Endothelial cell (in vitro differentiated cells): ENCODE measurements at places on chromosomes 2 and 18. TPM values are rescaled to one million over a fixed set of nuclear protein-coding genes. Genes with fewer than 3 reads are reported as not detected.

GRCh38 chr18:3869848-3870247 is 419.9 kb downstream of the TGIF1 start:
- peaks cover 6% of the 10 kb centered on the region for H3K4me1 ChIP-seq
- no peak overlapping the region for H3K27ac ChIP-seq

- H3K27ac ChIP-seq = no peak overlapping the region
- H3K36me3 ChIP-seq = peaks cover 3% of the 10 kb centered on the region
- H3K27me3 ChIP-seq = no peaks in the 10 kb centered on the region
- DNase-seq = no peak
Measured at GRCh38 chr2:173033084-173033483, 42.6 kb upstream of the MAP3K20 start.

- H3K27ac ChIP-seq = no peak overlapping the region
- H3K36me3 ChIP-seq = no peaks in the 10 kb centered on the region
- DNase-seq = no peak
- no peaks in the 10 kb centered on the region for H3K27me3 ChIP-seq
- H3K4me3 ChIP-seq = no peak overlapping the region
Measured at GRCh38 chr2:76861708-76862107, 660.5 kb downstream of the LRRTM4 start.

DNA sequence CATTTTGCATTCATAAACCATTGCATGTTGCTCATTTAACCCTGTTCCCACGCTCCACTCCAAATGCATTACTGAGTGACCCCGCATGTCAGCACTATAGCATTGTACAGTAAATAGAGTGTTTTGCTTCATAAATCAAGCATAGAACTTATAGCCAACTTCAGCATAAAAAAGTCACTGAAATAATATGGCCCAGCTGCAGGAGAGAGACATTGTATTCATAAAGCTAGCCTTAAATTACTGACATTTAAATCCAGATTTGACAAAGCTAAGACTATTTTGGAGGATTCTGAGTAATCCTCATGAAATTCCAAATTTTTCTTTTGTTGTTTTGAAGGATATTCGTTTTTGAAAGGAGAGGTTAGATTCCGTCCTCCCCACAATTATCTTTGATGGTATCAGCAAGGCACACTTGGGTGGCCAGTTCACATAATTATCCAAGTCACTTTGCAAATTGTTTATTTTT is 320.9 kb upstream of the TCF4 start:
- no peaks in the 10 kb centered on the region for H3K4me1 ChIP-seq
- no peaks in the 10 kb centered on the region for H3K36me3 ChIP-seq
- no peak overlapping the region for H3K4me3 ChIP-seq

GRCh38 chr2:152309352-152310214 is 25.4 kb upstream of the FMNL2 start:
- H3K4me1 ChIP-seq = no peaks in the 10 kb centered on the region
- H3K4me3 ChIP-seq = no peak overlapping the region
- no peaks in the 10 kb centered on the region for H3K27me3 ChIP-seq
- no peak overlapping the region for H3K27ac ChIP-seq
- no peaks in the 10 kb centered on the region for H3K36me3 ChIP-seq

Gene FAM237A
- not detected for total RNA-seq

- no peak overlapping the region for H3K4me3 ChIP-seq
- no peaks in the 10 kb centered on the region for H3K4me1 ChIP-seq
- DNase-seq = no peak
Measured at GRCh38 chr2:227376656-227377396, 2.3 kb downstream of the TM4SF20 start.

DNA sequence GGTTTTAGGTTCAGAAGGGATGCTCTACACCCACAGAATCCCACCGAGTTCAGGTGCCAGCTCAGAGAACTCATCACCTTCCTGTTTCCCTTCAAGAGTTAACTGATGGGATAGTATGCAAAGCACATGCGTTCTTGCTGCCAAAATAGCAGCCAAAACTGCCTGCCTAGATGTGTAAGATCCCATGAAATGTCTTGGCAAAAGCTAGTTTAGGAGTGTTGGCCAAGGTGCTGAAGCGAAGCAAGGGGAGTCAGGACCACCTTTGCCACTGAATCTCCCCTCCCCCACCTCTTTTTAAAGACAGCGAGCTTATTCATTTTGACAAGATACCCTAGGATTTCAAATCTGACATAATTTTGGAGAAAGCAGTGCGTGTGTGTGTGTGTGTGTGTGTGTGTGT is 2.1 kb downstream of the DOCK10 start:
- H3K27me3 ChIP-seq = peaks cover 12% of the 10 kb centered on the region
- H3K27ac ChIP-seq = no peak overlapping the region
- H3K4me3 ChIP-seq = no peak overlapping the region

- no peak for DNase-seq
- H3K27ac ChIP-seq = no peak overlapping the region
Measured at GRCh38 chr2:130827502-130828251, 9.0 kb upstream of the ARHGEF4 start.

GRCh38 chr18:75208155-75208835 is 644 bp downstream of the PTGR3 start:
- peak overlapping the region; percentile 95 for H3K4me3 ChIP-seq
- H3K4me1 ChIP-seq = peaks cover 51% of the 10 kb centered on the region
- H3K36me3 ChIP-seq = peaks cover 17% of the 10 kb centered on the region
- peak overlapping the region; percentile 74 for H3K27ac ChIP-seq
- peak; percentile 60 for DNase-seq

Gene CCDC85A
- 16.4 TPM for total RNA-seq

GRCh38 chr2:158179660-158180059 is 78.0 kb downstream of the UPP2 start:
- H3K4me3 ChIP-seq = no peak overlapping the region
- H3K27me3 ChIP-seq = no peaks in the 10 kb centered on the region
- no peak for DNase-seq

GRCh38 chr2:105439141-105439540 is 40.3 kb upstream of the FHL2 start:
- no peaks in the 10 kb centered on the region for H3K27me3 ChIP-seq
- no peaks in the 10 kb centered on the region for H3K4me1 ChIP-seq
- no peak for DNase-seq
- H3K27ac ChIP-seq = no peak overlapping the region

DNA sequence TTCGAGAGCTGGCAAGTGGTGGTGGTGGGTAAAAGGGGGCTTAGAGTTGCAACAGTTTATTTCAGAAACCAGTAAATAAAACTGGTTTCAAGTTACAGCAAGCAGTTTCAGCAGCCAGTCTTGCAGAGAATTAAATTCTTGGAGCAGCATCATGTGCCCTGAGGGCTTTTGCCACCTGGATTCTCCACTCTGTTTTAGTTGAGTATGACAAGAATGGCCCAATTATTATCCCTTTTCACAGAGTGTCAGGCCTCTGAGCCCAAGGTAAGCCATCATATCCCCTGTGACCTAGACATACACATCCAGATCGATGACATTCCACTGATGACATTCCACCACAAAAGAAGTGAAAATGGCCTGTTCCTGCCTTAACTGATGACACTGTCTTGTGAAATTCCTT is 72.8 kb upstream of the FANCL start:
- DNase-seq = no peak
- no peak overlapping the region for H3K4me3 ChIP-seq
- no peak overlapping the region for H3K27ac ChIP-seq
- no peaks in the 10 kb centered on the region for H3K4me1 ChIP-seq
- H3K36me3 ChIP-seq = peaks cover 6% of the 10 kb centered on the region

DNA sequence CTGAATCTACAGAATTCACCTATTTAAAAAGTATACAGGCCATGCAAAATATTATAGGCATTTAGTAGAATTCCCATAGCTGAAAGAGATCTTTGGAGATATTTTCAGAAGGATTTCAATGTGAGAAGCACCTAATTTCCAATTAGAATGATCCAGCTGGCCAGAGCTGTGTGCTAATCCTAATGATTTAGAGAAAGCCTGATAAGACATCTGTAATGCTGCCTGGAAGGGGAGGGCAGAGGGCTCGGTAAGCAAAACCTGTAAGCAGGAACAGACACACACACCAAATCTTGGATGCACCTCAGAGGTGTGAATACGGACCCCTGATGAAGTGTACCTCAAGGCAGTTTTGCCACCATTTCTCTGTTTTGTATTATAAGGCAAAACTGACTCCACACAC is 14.0 kb downstream of the SERTAD2 start:
- H3K27ac ChIP-seq = peak overlapping the region; percentile 53
- H3K27me3 ChIP-seq = peaks cover 1% of the 10 kb centered on the region
- no peak overlapping the region for H3K4me3 ChIP-seq
- H3K36me3 ChIP-seq = peaks cover 9% of the 10 kb centered on the region
- H3K4me1 ChIP-seq = peaks cover 41% of the 10 kb centered on the region

DNA sequence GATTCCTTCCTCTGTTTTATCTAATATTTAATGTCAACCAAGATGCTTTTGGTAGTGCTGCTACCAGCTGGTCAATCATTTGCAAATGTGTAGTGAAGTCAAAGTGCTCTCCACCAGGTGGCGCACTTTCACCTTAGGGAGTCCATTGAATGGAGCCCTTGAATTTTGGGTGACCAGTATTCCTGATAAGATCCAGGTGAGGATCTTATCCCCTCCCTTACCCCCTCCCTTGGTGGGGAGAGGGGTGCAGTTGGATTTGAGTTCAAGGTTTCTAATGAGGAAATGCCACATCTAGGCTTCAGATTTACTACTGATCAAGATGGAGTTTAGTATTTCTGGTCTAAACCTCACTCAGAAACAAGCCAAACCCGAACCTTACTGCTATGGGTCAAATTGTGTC is 12.0 kb upstream of the E2F6 start:
- H3K36me3 ChIP-seq = peaks cover 4% of the 10 kb centered on the region
- peaks cover 9% of the 10 kb centered on the region for H3K27me3 ChIP-seq
- no peak overlapping the region for H3K4me3 ChIP-seq
- peaks cover under 1% of the 10 kb centered on the region for H3K4me1 ChIP-seq

GRCh38 chr2:71713581-71714580 is 260.5 kb downstream of the DYSF start:
- H3K4me1 ChIP-seq = no peaks in the 10 kb centered on the region
- peaks cover 3% of the 10 kb centered on the region for H3K36me3 ChIP-seq
- peaks cover 13% of the 10 kb centered on the region for H3K27me3 ChIP-seq
- DNase-seq = no peak

Gene ABCG5
- not detected for total RNA-seq

Gene PTPRN
- 1.1 TPM for total RNA-seq

GRCh38 chr2:85938456-85938855 is 49.7 kb upstream of the ST3GAL5 start:
- H3K4me3 ChIP-seq = no peak overlapping the region
- no peaks in the 10 kb centered on the region for H3K27me3 ChIP-seq
- DNase-seq = no peak
- H3K4me1 ChIP-seq = peaks cover 15% of the 10 kb centered on the region

GRCh38 chr2:179591690-179592089 is 269.7 kb downstream of the ZNF385B start:
- H3K27ac ChIP-seq = no peak overlapping the region
- DNase-seq = no peak

Gene BUB1
- 12.5 TPM for total RNA-seq

DNA sequence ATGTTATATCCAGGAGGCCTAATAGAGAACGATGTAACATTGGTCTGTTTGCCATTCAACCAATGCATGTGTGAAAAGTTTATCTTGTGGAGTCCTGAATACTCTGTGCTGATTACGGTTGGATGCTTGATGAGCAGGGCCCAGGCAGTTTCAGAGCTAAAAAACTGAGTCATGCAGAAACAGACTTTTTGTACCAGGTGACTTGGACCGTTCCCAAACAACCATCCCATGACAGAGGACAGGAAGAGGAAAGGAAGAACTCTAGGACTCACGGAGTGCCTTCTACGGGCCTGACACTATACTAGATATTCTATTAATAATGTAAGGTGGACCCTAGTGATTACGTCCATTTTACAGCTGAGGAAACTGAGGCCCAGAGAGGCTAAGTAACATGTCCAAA is 142.1 kb downstream of the ARHGAP28 start:
- H3K27ac ChIP-seq = no peak overlapping the region
- H3K4me1 ChIP-seq = no peaks in the 10 kb centered on the region
- H3K27me3 ChIP-seq = peaks cover 3% of the 10 kb centered on the region
- H3K36me3 ChIP-seq = peaks cover 44% of the 10 kb centered on the region
- DNase-seq = no peak

DNA sequence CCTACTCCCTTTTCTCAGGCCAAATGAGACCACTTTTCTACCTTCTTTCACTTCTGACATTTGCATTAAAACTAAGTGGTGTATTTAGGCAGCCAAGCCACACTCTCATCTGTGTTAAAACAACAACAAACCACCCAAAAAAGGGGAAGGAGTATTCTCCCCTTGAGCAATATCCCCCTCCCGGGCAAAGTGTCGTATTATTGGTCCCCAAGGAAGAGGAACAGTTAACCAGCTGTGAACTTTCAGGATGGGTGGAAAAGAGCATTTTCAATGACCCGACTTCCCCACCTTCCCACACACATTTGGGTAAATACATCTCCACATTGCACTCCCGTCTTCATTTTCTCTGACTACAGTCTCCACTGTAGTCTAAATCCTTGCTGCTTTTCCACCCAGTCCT is 44.3 kb downstream of the FEZ2 start:
- H3K27ac ChIP-seq = peak overlapping the region; percentile 71
- peaks cover 12% of the 10 kb centered on the region for H3K27me3 ChIP-seq
- no peak overlapping the region for H3K4me3 ChIP-seq
- DNase-seq = no peak
- H3K36me3 ChIP-seq = peaks cover 29% of the 10 kb centered on the region

- H3K27me3 ChIP-seq = peaks cover 1% of the 10 kb centered on the region
Measured at GRCh38 chr2:69668598-69668997, 25.1 kb upstream of the AAK1 start.

Gene FBXO15
- 5.4 TPM for total RNA-seq

- H3K27ac ChIP-seq = no peak overlapping the region
- peaks cover 2% of the 10 kb centered on the region for H3K4me1 ChIP-seq
- no peak for DNase-seq
- H3K4me3 ChIP-seq = no peak overlapping the region
- H3K36me3 ChIP-seq = no peaks in the 10 kb centered on the region
Measured at GRCh38 chr2:149314687-149315086, 15.7 kb upstream of the LYPD6 start.

Gene SGPP2
- not detected for total RNA-seq

Gene ASIC4
- total RNA-seq = 1.6 TPM

GRCh38 chr2:71451705-71452104 is 1.7 kb upstream of the DYSF start:
- no peaks in the 10 kb centered on the region for H3K36me3 ChIP-seq
- peak overlapping the region; percentile 40 for H3K27ac ChIP-seq
- peak overlapping the region; percentile 77 for H3K4me3 ChIP-seq
- no peak for DNase-seq

DNA sequence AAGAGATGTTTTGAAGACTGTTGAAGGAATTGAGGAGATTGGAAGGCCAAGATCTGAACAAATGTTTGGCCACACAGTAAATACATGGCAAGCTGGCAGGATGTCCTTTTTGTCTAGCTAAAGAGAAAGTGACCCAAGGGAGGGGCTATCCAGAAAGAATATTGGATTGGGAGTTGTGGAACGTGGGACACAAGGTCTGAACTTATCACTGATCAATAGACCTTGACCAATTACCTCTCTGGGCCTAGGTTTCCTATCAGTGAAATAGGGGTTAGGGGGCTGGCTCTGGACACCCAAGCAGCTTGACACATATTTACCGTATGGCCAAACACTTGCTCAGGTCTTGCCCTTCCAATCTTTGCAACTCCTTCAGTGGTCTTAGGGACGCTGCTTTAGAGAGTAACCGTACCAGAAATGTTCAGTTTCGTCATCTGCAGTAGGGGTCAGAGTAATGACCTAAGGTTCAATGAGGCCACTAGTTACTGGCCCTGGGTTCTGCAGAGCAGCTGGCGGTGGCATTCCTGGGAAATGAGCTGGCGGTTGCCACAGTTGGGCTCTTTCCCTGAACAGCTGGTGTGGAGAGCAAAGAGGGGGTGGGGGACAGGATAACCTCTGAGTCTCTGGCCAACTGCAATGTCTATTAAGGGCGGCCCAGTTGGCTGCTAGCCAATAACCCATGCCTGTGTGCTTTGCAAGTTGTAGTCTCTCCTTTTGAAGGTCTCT is 70.1 kb upstream of the STPG4 start:
- peak overlapping the region; percentile 42 for H3K27ac ChIP-seq
- no peak overlapping the region for H3K4me3 ChIP-seq
- DNase-seq = no peak
- H3K27me3 ChIP-seq = no peaks in the 10 kb centered on the region
- H3K4me1 ChIP-seq = peaks cover 32% of the 10 kb centered on the region

Gene DSG1
- total RNA-seq = not detected
